Astrocyte of the spinal cord (primary cell): ENCODE measurements at places on chromosomes 5 and 9.

GRCh38 chr9:125391704-125392103, 130.1 kb downstream of the GAPVD1 start:
- no peak for DNase-seq

DNA sequence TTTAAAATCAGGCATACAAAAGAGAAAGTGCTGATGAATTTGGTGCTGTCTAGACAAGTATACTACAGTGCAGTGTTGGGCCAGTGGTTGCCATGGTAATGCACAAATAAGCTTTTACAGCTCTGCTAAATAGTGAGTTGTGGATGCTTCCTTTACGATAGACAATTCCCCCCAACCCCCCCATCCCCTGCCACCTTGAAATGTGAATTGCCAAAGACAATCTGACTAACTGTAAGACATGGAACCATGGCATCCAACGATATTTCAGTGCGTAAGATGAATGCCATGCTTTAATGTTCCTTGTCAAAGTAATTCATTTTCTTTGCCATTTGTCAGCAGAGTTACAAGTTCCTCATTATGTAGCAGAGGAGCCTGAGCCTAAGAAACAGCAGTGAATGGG, 91.5 kb upstream of the NREP start:
- peak; percentile 49 for DNase-seq

DNA sequence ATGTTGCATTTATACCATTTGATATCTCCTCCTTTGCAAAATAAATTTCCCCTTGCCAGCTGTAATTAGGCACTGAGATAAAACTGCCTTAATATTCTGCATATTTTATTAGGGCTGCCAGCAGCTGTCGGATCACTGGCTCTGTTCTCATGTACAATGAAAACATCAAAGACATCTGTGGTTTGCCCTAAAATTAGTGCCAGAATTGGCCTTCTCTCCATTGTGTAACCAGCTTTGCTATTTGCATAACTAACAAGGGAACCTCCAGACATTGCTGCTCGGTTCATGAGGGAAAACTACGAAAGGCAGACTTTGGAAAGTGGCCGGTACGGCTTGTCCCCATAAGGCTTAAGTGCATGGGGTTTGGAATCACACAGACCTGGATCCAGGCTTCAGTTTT, 45.5 kb upstream of the KIF2A start:
- DNase-seq, result no peak

GRCh38 chr5:177982072-177982727, 13.8 kb downstream of the PROP1 start:
- DNase-seq, result no peak

- peak; percentile 68 for DNase-seq
Observed at GRCh38 chr9:21690561-21690960, 111.9 kb upstream of the MTAP start.

DNA sequence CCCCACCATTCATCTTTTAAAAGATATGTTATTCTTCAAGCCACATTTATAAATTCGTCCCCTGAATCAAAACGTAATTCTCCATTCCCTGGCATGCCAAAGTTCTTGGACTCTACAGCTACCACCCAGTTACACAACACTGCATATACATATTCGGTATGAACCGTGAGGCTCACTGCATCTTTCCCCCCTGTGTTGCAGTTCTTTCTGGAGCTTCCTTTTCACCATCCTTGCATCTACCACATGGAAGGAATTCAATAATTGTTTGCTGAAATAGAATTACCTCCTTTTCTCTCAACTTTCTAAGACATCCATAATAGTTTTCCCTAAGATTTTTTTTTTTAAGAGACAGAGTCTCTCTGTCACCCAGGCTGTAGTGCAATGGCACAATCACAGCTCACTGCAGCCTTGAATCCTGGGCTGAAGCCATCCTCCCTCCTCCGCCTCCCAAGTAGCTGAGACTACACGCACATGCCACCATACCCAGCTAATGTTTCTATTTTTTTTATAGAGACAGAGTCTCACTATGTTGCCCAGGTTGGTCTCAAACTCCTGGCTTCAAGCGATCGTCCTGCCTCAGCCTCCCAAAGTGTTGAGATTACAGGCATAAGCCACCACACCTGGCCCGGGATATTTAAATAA, 3.3 kb downstream of the LPAR1 start:
- DNase-seq, result no peak

- DNase-seq, result no peak
Observed at GRCh38 chr5:124889486-124889825, 143.0 kb upstream of the ZNF608 start.

DNA sequence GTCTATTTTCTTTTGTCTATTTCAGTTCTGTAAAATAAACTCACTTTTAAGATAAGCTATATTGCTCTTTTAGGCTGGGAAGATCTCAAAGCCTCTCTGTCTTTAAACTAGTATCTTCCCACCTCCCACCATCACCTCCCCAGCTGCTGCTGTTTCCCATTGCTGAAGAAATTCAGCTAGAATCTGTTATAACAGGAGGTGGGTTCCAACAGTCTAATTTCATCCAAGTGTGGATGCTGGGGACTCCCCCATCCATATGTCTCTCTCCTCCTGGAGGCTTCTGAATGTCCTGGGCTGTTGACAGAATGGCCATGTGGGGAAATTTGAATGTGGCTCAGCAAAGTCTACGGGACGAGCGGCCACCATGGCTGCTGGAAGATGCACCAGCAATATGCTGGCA, 301.0 kb downstream of the RASEF start:
- DNase-seq, result no peak

GRCh38 chr9:71662082-71662481, 106.2 kb downstream of the CEMIP2 start:
- DNase-seq, result no peak

DNA sequence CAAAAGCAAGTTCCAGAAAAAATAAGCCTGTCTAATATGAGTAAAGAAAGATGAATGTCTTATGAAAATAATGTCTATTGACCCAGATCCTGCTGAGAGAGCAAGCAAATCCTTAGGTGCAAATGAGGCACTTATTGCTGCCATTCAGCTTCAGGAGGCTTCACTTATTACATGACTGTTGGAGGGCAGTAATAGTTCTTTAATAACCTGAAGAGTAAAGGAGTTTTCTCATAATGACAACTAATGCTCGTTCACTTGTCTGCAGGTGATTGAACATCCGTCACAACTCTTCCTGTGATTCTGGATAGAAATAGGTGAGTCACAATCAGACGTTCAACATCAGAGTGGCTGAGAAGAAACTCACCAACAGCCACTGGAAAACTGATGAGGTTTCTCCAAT, 58.3 kb downstream of the SPOCK1 start:
- no peak for DNase-seq

GRCh38 chr5:52856564-52856963, 68.8 kb downstream of the ITGA1 start:
- DNase-seq, result no peak

GRCh38 chr5:139271201-139272027, 22.1 kb upstream of the MATR3 start:
- DNase-seq, result peak; percentile 83

DNA sequence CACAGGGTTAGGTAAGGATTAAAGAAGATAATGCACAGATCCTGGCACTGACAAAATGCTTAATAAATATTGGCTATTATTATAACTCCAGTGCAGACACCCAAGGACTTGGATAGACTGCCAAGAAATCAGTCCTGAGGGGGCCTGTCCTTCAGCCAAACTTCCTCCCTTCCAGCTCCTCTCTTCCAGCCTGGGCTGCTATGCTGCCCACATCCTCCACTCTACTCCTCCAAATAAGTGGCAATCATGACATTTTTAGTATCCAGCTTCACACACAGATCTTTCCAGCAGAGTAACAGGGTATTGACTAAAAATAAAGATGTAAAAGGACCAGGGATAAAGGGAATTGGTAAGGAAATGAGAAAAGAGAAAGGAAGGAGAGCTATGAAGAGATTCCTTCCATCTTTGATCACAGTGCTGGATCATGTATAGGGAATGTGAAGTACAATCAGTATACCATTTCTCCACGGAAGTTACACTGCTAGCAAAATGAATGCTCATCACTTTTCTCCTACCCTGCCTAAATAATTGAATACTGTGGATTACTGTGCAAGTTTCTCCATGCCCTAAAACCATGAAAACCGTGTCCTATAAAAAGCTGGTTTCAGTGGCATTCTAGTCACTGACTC, 136.0 kb upstream of the OSMR start:
- no peak for DNase-seq

DNA sequence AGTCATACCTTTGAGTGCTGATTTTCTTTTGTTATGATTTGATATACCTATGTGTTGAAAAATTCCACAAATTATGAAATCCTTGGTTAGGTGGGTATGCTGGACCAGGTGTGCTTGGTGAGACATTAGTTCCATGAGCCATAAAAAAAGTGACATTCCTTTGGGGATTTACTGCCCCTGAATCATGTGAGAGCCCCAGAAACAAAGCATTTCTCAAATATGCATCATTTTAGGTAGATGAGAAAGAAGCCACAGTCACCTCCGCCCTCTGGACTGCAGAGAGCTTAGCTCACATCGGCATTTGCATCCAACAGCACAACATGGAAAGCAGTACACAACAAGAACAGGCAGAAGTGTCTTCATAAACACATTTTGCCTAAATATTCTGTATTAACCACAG, 55.3 kb downstream of the DAP start:
- no peak for DNase-seq

GRCh38 chr9:126615791-126616447, 2.2 kb downstream of the LMX1B start:
- no peak for DNase-seq

- no peak for DNase-seq
Observed at GRCh38 chr5:74124826-74125225, 498.8 kb downstream of the ARHGEF28 start.

- DNase-seq, result no peak
Observed at GRCh38 chr5:98463676-98464075, 309.8 kb upstream of the RGMB start.

GRCh38 chr5:117800261-117800660, 1188.1 kb downstream of the DTWD2 start:
- peak; percentile 9 for DNase-seq

DNA sequence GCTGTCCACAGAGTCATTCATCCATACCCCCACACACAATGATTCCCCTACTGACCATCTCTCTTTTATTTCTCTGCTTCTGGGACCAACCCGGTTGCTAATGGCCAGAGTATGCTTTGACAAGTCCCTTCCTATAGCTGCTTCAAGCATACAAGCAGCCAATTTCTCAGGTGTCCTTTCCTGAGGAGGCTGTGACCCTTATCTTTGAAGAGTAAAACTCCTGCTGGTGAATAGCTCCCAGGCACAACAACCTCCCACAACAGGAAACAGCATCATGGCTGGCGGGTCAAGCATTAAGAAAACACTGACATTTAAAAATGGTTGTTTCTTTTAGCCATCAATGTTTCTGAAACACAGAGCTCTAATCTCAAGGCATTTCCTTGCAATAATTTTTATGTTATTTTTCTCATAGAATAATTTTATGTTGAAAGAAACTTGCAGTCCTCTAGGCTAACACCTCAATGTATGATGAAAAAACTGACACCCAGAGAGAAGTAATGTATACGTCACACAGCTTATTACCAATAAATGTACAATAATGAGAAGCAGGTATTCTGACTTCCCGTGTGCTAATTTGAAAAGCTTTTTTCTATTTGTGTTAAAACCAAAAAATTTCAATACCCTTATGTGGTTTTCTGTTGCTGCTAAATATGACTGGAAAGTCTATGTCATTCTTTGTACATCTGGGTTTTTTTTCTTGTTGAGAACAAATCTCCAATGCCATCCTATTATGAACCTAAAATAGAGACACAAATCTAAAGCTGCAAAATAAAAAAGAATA, 7.5 kb upstream of the PAM start:
- DNase-seq, result no peak

DNA sequence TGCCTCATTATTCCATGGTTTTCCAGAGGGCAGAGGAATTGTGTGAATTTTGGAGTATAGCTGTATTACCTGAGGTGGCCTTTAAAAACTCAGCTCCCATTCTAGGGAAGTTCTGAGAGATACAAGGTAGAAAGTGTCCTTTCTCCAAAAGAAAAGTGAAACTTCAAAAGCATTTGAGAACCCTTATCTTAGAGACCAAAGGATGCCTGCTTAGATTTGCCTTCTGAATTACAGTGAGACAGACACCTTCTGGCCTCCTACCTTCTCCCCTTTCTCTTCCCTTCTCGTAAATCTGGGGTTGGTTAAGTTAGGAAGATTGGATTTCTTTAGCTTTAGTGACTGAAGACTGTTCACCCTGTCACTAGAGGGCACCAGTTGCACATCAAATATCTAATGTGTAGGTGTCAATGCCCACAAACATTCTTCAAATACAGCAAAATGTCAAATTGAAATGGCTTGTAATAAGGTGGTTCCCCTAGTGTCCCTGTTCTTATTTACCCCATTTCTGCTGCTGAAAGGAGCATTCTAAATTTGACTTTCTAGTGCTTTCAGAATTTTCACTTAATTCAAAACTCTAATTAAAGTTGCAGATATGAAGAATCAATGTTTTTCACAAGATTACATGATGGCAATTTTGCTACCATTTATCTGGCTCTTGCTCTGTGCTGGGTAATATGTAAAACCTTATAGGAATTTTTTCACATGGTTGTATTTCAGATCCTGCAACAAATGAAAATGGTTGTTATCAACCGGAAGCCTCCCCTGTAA, 46.7 kb downstream of the PRRC1 start:
- peak; percentile 56 for DNase-seq

GRCh38 chr5:124025306-124025845, 513.4 kb downstream of the CSNK1G3 start:
- no peak for DNase-seq

- peak; percentile 99 for DNase-seq
Observed at GRCh38 chr5:93582677-93583438, at the start of gene NR2F1. Gene NR2F1 (plus strand): TSS chr5:93583222. CDS start chr5:93585024, 1,802 bp downstream.

- DNase-seq, result no peak
Observed at GRCh38 chr9:115000217-115000639, 69.8 kb upstream of the TNFSF8 start.

DNA sequence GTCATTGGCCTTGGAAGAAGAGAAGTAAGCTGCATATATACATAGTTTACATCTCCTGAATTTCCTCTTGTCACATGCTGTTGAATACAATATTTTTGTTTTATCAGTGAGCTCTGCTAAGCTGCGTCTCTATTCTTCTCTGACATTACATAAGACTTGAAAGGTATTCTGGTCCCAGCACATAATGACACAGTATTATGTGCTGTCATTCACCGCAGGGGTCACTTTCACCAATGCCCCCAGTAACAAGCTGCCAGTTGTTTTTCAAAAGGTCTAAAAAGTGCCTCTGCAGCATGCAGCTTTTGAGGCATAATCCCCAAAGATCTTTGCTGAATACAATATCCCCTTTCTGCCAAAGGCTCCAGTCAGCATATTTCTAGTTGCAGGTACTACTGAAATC, 349.0 kb upstream of the FAM174A start:
- DNase-seq, result no peak

- DNase-seq, result no peak
Observed at GRCh38 chr5:59436364-59437148, 457.0 kb downstream of the PDE4D start.

DNA sequence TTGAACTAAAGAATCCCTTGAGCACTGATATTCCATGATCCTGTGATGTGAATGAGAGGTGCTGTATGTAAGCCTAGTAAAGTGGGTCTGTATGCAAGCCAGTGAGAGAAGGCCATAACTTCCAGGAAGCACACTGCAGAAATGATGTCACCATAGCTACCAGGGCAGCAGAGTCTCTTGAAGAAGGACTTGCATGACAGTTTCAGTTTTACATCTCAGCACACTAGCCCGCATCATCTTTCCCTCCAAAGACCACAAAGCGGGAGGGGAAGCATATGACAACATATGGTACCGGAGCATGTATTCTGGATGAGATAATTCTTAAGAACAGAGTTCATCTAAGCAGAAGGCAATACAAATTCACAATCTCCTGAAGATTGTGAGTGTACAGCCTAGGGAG, 37.6 kb upstream of the MAST4 start:
- DNase-seq, result no peak
